CD4-positive, alpha-beta T cell treated with Interleukin-1 beta for 1 hour (primary cell): ENCODE measurements at places on chromosomes 5 and 9.

DNA sequence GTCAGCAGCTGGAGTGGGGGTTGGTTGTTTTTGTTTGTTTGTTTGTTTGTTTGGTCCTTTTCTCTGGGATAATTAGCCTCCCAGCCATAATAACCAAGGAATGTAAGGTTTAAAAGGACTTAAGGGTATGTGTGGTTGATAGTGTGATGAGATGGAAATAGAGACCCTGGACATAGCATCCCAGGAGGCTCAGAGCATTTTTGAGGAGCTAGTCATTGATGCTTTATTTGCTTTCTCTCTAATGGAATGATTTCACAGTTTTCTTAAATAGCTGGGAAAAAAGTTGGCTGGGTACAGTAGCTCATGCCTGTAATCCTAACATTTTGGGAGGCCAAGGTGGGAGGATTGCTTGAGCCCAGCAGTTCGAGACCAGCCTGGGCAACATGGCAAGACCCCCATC, 45.1 kb downstream of the TTC1 start:
- no peak for DNase-seq

DNA sequence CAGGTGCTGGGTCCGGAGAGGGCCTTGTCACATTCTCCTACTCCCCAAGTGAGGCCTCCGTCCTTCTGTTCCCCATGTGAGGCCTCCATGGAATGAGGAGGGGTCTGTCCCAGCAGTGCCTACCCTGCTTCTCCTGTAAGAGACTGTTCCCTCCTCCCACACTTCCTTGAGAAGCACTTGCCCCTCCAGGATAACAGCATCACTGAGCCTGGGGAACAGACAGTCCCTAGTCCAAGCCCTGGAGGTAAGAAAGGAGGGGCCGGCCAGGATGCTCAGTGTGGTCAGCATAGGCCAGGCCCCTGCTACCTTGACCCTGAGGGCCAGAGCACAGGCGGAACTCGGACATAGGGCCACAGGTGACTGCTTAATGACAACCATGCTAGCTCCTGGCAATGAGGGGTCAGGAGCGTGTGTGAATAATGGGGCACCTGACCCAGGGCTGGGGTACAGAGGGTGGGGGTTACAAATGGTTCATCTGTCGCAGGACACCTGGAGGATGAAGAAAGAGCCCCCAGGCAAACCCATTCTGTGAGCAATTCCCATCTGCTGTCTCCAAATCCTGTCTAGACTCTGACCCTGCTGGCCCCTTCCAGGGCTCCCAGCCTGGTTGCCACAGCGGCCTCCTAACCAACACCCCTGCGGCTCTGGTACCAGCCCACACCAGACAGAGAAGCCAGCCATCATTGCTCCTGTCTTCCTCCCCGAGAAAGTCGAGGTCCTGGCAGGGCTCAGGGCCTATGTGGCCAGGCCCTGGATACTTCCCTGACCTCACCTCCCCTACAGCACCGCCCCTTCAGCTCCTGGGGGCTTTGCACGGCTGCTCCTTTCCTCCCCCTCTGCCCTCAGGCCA, 20.3 kb downstream of the RALGDS start:
- DNase-seq, result no peak

DNA sequence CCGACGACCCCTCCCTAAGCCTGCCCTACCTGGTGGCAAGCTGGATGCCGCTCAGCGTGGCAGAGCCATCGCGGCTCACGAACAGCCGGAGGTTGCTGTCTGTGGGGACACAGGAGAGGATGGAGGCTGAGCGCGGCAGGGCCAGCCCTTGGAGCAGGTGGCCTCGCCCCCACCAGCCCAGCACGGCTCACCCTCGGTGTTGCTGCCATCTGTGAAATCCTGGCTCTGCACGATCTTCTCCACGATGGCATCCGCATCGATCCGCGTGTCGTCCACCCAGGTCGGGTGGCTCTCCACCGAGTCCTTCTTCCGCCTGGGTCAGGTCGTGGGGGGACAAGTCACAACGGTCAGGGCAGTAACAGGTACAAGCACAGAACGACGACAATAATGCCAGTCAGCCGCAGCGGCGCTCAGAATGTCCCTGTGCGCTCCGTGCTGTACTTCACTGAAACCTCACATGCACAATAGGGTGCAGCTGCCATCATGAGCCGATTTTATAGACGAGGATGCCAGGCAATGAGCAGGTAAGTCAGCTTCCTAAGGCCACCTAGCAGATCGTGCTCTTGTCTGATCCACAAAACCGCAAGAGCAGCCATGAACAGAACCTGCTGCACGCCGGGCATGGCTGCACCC, 7.0 kb upstream of the DPM2 start:
- no peak for DNase-seq

- no peak for DNase-seq
Measured at GRCh38 chr5:176996780-176997179, 9.8 kb downstream of the UIMC1 start.

- no peak for DNase-seq
Measured at GRCh38 chr9:93149361-93149760, 15.3 kb upstream of the NINJ1 start.

DNA sequence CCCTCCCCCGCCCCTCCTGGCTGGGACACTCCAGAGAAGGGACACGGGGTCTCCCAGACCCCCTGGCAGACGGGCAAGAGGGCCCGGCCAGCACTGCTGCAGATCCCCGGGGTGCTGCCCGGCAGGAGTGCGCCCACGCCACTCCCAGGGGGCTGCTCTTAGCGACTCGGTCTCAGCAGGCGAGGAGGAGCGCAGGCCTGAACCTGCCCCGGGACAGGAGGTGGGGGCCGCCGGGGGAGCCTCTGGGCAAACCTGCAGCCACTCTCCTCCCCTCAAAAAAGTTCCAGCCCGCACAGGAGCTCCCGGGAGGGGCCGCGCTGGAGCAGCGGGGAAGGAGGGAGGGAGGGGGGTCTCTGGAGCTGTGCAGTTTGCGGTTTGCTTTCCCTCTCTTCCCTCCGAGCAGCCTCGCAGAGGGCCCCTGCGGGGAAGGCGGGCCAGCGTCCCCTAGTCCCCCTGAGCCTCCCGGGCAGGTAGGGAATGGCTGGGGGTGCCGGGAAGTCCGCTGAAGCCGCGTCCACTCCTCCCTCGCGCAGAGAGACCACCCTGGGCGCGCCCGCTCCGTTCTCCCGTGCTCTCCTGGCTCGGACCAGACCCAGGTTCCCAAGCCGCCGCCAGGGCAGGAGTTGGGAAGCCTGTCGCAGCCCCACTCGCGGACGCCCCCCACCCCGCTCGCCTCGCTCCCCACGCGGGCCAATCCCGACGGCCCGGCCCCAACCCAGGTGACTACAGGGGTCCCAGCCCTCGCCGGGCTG, 44.2 kb downstream of the NACC2 start:
- DNase-seq, result no peak

DNA sequence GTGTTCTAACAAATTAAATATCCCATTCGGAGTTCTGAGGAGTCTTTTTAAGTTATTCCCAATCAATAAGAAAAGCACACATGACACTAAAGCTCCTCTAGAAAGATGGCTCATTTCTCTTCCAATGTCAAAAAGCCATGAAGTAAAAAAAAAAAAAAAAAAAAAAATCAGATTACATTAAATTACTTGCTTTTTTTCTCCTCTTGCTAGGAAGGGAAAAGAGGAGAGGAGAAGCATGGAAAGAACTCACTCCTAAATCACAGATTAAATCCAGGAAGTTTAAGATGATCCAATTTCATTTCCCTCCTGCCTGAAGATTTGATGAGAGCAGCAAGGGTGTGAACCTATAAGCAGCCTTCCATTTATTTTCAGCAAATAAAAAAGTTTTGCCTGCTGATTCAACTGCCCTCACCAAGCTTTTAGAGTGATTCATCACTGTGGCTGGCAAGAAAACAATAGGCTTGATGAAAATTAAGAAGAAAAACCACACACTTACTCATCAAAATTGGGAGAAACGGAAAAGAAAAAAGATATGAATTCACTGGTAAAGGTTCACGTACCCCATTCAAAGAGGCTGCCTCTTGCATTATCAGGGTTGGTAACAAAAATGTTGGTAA, 19.7 kb downstream of the MYO10 start:
- no peak for DNase-seq

- no peak for DNase-seq
Measured at GRCh38 chr5:27021471-27021870, 16.9 kb downstream of the CDH9 start.
